ENCODE measurements at places on chromosomes 4 and X.
A peak's percentile ranks its signal among the peaks of the same experiment; 100 is the strongest.

DNA sequence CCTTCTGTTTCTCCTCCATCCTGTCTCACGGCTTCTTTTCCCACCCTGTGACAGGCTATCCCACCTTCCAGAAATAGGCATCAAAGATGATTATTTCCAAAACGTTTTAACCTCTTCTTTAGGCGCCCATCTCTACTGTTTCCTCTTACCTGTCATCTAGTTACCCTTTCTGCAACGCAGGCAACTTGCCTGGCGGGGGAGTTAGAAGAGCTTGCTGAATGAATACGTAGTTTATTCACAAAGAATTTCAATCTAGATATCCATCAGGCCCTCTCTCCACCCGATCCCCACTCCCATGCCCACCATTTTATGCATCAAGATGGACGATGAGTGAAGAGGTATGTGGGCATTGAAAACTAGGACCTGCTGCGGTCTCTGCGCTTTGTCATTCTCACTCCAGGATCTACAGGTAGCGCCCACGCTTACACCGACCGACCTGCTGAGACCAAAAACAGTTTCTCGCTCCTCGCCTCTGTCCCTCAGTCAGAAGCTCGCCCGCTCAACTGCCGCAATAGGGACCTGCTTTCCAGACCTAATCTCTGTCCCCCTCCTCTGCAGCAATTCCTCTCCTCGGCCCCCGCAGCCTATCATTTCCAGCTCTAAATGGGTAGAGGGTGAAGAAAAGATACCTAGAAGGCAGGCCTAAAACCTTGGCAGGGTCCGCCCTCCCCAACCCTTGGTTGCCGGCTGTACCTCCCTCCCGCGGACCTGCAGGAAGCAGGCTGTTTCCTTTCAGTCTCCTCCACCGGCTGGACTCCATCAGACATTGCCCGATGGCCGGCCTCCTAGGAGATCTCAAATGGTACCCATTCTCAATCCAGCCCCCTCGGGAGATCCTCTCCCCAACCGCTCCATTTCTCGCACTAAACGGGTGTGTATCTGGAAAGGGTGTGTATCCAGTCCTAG, 624 bp downstream of the BEX5 start:
- no peaks in the 10 kb centered on the region for H3K4me1 ChIP-seq
- no peaks in the 10 kb centered on the region for H3K27me3 ChIP-seq
- H3K4me3 ChIP-seq, result peak overlapping the region; percentile 33
- peak overlapping the region; percentile 74 for H3K27ac ChIP-seq
- DNase-seq, result no peak

GRCh38 chrX:123277821-123278220, 93.7 kb downstream of the GRIA3 start:
- no peak for DNase-seq
- no peak overlapping the region for H3K4me3 ChIP-seq
- no peaks in the 10 kb centered on the region for H3K4me1 ChIP-seq
- H3K36me3 ChIP-seq, result no peaks in the 10 kb centered on the region

DNA sequence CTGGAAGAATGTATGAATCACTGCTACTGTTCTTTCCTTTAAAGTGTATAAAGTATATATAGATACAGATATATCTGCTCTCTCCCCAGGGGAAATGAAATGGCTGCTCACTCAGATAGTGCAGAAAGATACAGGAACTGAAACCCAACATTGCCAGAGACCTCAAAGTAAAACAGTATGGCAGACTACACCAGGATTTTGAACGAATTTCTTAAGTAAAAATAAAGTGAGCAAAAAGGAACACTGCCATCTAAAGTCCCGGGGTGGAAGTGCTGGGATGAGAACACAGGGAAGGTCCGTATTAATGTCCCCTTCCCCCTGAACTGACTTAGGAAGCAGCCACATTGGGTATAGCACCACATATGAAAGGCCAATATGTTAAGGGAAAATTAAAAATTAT, 93.4 kb downstream of the TMA16 start:
- no peak for DNase-seq
- no peak overlapping the region for H3K27ac ChIP-seq
- H3K27me3 ChIP-seq, result no peaks in the 10 kb centered on the region
- no peaks in the 10 kb centered on the region for H3K4me1 ChIP-seq
- no peaks in the 10 kb centered on the region for H3K36me3 ChIP-seq

DNA sequence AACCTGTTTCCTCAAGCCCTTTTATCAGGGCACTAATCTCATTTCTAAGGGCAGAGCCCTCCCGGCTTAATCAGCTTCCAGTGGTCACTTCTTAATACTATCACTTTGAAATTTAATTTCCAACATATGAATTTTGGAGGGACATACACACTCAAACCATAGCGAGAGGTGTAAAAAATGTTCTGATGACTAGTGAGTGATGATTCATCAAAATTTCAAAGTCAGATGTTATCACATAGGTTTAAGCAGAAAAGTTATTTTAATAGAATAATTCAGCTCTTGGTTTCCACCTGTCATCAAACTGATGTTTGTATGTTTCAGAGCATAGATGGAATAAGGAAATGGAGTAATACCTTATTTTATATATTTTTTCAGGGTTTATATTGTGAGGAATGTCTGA, 161.9 kb downstream of the TLL1 start:
- no peaks in the 10 kb centered on the region for H3K36me3 ChIP-seq
- no peak overlapping the region for H3K27ac ChIP-seq
- no peaks in the 10 kb centered on the region for H3K4me1 ChIP-seq
- no peak overlapping the region for H3K4me3 ChIP-seq
- H3K27me3 ChIP-seq, result no peaks in the 10 kb centered on the region
- no peak for DNase-seq

DNA sequence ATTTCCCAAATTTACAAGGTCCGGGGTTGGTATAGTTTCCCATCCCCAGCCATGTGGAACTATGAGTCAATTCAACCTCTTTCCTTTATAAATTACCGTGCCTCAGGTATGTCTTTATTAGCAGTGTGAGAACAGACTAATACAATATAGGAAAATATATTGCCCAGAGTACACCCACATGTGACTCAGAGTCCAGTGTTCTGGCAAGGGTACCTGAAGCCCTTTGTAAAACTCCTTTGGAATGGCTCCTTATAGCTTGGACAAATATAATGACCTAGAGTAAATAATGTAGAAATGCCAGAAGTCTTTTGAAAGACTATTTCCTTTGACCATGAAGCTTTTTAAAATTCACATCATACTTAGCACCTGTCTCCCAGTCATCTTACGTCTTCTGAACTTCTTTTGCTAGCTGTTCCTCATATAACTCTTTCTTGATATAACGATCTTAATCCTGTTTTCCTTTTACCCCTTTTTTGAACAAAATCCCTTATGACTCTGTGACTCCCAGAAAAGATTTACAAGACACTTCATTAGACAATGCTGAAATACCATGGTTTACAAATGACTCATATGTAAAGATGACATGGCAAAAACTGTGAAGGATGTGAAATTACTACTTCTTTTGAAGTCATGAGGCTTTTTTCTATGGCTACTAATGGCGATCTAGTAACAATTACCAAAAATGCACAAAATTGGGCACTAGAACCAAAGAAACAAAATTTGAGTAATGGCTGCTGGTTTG, 408.9 kb downstream of the NAP1L3 start:
- no peaks in the 10 kb centered on the region for H3K27me3 ChIP-seq
- no peak overlapping the region for H3K4me3 ChIP-seq
